ENCODE measurements at places on chromosomes 7 and 10.

- DNase-seq: no peak
Measured at GRCh38 chr10:105358911-105359310, 717.8 kb downstream of the SORCS3 start.

- no peak for DNase-seq
Measured at GRCh38 chr7:81926-82756, 110.2 kb upstream of the FAM20C start.

GRCh38 chr10:46250481-46250880 is 36.3 kb upstream of the ANTXRL start:
- DNase-seq: no peak

DNA sequence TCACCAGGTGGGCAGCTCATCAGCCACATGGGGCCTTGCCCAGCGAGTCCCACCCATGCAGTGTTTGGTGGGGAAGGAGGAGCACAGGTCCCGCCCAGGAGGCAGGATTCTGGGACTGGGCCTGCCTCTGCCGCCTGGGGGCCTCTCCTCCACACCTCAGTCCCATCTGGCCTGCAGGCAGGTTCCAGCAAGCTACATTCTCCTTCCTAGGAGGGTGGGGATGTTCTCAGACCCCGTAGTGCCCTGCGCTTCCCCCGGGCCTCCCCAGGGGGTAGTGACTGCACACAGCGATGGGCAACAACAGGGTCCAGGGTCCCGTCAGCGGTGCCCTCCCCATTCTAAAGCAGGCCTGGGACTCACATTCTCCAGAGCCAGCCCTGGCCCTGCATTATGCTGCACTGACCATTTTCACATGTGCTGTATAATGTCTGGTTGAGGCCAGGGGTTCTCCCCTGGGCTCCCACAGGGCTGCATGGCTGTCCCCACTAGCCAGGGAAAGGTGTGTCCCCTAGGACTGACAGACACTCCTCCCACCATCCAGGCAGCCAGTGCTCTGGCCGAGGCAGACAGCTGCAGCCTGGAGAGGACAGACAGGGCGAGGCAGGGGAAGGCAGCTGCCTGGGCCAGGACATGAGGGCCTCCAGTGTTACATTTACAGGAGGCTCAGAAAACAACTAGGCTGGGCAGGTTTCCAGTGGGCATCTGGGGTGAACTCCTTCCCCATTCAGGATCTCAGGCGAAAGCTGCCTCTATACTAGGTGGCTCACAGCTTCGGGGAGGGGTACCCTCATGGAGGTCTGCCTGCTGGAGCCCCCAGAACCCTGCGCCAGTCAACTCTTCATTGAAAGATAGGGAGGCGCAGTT is 9.3 kb downstream of the RASGEF1A start:
- DNase-seq: no peak

- DNase-seq: no peak
Measured at GRCh38 chr10:28054228-28054860, 55.5 kb upstream of the ODAD2 start.

- no peak for DNase-seq
Measured at GRCh38 chr10:62633976-62634375, 170.5 kb upstream of the ADO start.

- no peak for DNase-seq
Measured at GRCh38 chr7:47327346-47327697, 254.6 kb downstream of the TNS3 start.

- DNase-seq: no peak
Measured at GRCh38 chr10:90162271-90162853, 461.0 kb downstream of the KIF20B start.

GRCh38 chr7:28411876-28412662 is at the start of gene CREB5:
TSS of gene CREB5 (plus strand) at chr7:28412518. CDS start at chr7:28412915, 397 bp downstream.
- DNase-seq: no peak

GRCh38 chr10:98832196-98832595 is 385.5 kb upstream of the HPS1 start:
- no peak for DNase-seq

DNA sequence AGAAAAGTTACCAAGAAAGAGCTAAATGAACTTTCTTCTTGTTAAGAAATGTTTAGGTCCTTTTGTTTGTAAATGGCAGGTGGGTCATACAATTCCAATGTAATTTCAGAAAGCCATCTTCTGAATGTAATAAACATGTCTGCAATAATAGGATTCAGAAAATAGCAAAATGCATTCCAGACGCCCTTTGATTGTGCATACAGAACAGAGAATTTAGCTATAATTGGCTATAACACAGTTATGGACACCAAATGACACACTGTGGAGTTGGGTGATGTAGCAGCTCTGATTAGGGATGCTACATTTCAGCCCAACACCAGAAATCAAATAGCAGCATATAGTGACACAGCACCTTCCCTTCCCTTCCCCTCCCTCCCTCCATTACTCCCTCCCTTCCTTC is 240.8 kb downstream of the SNX10 start:
- DNase-seq: no peak

- DNase-seq: no peak
Measured at GRCh38 chr10:70834021-70834420, 18.3 kb downstream of the SGPL1 start.

DNA sequence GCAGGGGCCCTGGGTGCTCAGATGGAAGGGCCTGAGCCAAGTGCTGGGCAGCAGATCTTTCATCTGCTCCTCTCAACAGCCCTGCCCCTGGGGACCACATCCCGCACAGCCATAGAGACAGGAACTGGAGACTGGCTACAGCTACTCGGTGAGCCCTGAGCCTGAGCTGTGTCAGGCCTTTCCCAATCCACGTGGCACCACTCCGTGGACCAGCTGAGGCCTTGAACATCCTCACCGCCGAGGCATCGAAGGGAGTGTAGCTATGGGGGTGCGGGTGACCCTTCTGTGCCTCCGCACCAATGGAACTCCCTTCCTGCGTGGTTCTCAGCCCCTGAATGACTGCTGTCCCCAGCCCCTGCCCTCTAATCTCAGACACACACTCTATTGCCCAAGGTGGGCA is 362.7 kb upstream of the SHH start:
- DNase-seq: no peak

Measured in esophagus squamous epithelium (tissue), 5 donors.